Immature natural killer cell (primary cell): ENCODE measurements at places on chromosomes 13 and 19. TPM values are rescaled to one million over a fixed set of nuclear protein-coding genes. Genes with fewer than 3 reads are reported as not detected.

Gene NKPD1
- polyA plus RNA-seq: 0.43 TPM

Gene C1QTNF9B
- polyA plus RNA-seq: not detected

Gene AXL
- 1.2 TPM for polyA plus RNA-seq

Gene IL4I1
- 0.27 TPM for polyA plus RNA-seq

Gene NLRP7
- not detected for polyA plus RNA-seq

Gene FCAR
- not detected for polyA plus RNA-seq

Gene MFSD12
- 26.9 TPM for polyA plus RNA-seq

Gene CEACAM7
- not detected for polyA plus RNA-seq

GRCh38 chr19:51093101-51093500, 10.4 kb upstream of the KLK14 start:
- H3K36me3 ChIP-seq: no peaks in the 10 kb centered on the region
- H3K27me3 ChIP-seq: no peaks in the 10 kb centered on the region
- no peak overlapping the region for H3K27ac ChIP-seq
- H3K4me1 ChIP-seq: peaks cover 19% of the 10 kb centered on the region

GRCh38 chr19:4030552-4030951, 23.0 kb downstream of the PIAS4 start:
- no peak overlapping the region for H3K27ac ChIP-seq
- H3K4me1 ChIP-seq: no peaks in the 10 kb centered on the region
- no peak for DNase-seq
- H3K36me3 ChIP-seq: no peaks in the 10 kb centered on the region
- H3K27me3 ChIP-seq: no peaks in the 10 kb centered on the region

DNA sequence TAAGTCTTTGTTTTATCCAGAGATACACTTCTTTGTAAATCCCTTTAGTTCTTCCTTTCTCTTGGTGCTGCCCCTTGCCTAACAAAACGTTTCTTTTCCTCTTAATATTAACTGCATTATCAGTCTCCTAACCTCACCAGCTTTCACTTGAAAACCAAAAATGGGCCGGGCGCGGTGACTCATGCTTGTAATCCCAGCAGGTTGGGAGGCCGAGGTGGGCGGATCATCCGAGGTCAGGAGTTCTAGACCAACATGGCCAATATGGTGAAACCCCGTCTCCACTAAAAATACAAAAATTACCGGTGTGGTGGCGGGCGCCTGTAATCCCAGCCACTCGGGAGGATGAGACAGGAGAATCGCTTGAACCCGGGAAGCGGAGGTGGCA, 329.8 kb upstream of the MIR17HG start:
- no peaks in the 10 kb centered on the region for H3K27me3 ChIP-seq
- no peaks in the 10 kb centered on the region for H3K36me3 ChIP-seq
- H3K4me1 ChIP-seq: no peaks in the 10 kb centered on the region
- H3K27ac ChIP-seq: no peak overlapping the region
- H3K4me3 ChIP-seq: no peak overlapping the region
- no peak for DNase-seq

- DNase-seq: no peak
- no peaks in the 10 kb centered on the region for H3K4me1 ChIP-seq
- H3K27me3 ChIP-seq: no peaks in the 10 kb centered on the region
- no peak overlapping the region for H3K4me3 ChIP-seq
Measured at GRCh38 chr13:61954092-61954491, 538.4 kb upstream of the PCDH20 start.

GRCh38 chr13:78657699-78658629, 991 bp downstream of the OBI1 start:
- no peak for DNase-seq
- peak overlapping the region; percentile 97 for H3K4me3 ChIP-seq
- H3K27ac ChIP-seq: peak overlapping the region; percentile 83
- peaks cover 18% of the 10 kb centered on the region for H3K27me3 ChIP-seq

GRCh38 chr19:52658595-52658994, 20.4 kb upstream of the ZNF83 start:
- no peak overlapping the region for H3K27ac ChIP-seq
- no peak overlapping the region for H3K4me3 ChIP-seq
- peaks cover 34% of the 10 kb centered on the region for H3K4me1 ChIP-seq
- no peaks in the 10 kb centered on the region for H3K27me3 ChIP-seq
- DNase-seq: no peak

GRCh38 chr13:104823709-104824108, 1711.8 kb downstream of the EFNB2 start:
- no peaks in the 10 kb centered on the region for H3K4me1 ChIP-seq
- H3K4me3 ChIP-seq: no peak overlapping the region
- DNase-seq: no peak
- peaks cover 8% of the 10 kb centered on the region for H3K36me3 ChIP-seq

GRCh38 chr13:95510950-95511349, 41.6 kb upstream of the CLDN10 start:
- H3K27me3 ChIP-seq: no peaks in the 10 kb centered on the region
- DNase-seq: no peak
- no peaks in the 10 kb centered on the region for H3K4me1 ChIP-seq
- H3K27ac ChIP-seq: no peak overlapping the region
- no peaks in the 10 kb centered on the region for H3K36me3 ChIP-seq

- H3K36me3 ChIP-seq: no peaks in the 10 kb centered on the region
- peaks cover 2% of the 10 kb centered on the region for H3K27me3 ChIP-seq
- DNase-seq: no peak
- no peaks in the 10 kb centered on the region for H3K4me1 ChIP-seq
- H3K27ac ChIP-seq: no peak overlapping the region
Measured at GRCh38 chr13:110221406-110222117, 85.4 kb downstream of the COL4A1 start.

DNA sequence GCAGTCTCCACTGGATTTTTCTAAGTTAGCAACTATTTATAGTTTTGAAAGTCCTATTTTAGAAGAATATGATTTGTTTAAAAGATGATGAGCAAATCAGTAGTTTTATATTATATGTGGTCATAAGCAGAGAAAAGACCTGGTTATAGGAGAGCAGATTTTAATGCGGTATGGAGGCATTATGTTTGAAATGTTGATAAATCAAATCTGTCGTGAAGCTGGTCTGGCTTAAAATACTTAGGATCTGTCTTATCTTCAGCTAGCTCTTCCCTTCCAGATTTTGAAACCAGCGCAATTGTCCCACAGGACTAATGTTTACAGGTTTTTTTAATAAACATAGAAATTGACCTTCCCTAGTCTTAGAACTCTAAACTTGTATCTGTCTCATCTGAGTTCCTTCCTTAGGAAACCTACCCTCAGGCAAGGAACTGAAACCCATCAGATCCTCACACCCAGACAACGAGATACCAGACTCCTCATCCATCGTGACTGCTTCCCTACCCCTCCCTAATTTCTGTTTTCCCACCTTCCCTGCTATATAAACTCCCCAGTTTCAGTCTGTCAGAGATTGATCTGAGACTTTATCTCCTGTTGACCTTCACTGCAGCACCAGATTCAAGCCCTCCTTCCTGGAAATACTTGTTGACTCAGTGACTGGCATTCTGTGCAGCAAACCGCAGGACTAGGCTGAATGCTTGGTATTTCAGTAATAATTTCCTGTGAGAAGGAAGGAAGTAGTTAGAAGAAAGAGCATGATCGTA, 37.8 kb upstream of the CXCL17 start:
- peaks cover 2% of the 10 kb centered on the region for H3K27me3 ChIP-seq
- H3K4me1 ChIP-seq: peaks cover 11% of the 10 kb centered on the region
- no peak overlapping the region for H3K4me3 ChIP-seq
- H3K36me3 ChIP-seq: no peaks in the 10 kb centered on the region
- peak overlapping the region; percentile 3 for H3K27ac ChIP-seq

DNA sequence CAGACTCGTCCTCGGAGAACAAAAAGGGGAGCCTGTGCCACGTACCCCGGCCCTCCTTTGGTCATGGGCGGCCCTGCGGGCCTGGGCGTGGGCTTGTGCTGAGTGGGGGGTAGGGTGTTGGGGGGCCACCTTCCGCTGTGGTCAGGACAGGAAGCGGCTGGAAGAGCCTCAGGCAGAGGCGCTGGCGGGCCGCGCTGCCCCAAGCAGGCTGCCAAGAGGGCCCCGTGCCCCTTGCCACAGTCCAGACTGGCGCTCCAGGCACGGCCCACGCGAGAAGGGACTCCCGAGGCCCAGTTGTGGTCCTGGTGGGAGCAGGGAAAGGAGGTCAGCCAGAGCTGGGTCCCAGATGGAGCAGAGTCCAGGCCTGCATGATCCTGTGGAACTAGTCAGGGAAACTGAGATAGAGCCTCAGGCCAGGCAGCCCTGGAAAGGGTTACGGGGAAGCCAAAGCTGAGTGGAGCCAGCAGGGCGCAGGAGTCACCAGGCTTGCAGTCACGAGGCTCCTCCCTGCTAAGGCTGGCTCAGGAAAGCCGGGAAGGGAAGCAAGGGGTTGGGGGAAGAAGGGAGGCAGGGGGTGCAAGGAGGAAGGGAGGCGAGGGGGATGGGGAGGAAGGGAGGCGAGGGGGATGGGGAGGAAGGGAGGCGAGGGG, 135.0 kb downstream of the CRYL1 start:
- peaks cover 1% of the 10 kb centered on the region for H3K27me3 ChIP-seq
- no peak overlapping the region for H3K4me3 ChIP-seq
- H3K4me1 ChIP-seq: peaks cover 5% of the 10 kb centered on the region
- no peaks in the 10 kb centered on the region for H3K36me3 ChIP-seq
- no peak overlapping the region for H3K27ac ChIP-seq
- no peak for DNase-seq

GRCh38 chr19:12034620-12035019, 859 bp downstream of the ZNF433 start:
- peak overlapping the region; percentile 59 for H3K27ac ChIP-seq
- H3K4me3 ChIP-seq: peak overlapping the region; percentile 81
- H3K27me3 ChIP-seq: no peaks in the 10 kb centered on the region

GRCh38 chr13:113579686-113580085, 4.9 kb upstream of the TFDP1 start:
- no peak for DNase-seq
- H3K27ac ChIP-seq: no peak overlapping the region
- H3K4me3 ChIP-seq: no peak overlapping the region
- H3K27me3 ChIP-seq: no peaks in the 10 kb centered on the region
- no peaks in the 10 kb centered on the region for H3K4me1 ChIP-seq

- no peaks in the 10 kb centered on the region for H3K4me1 ChIP-seq
- H3K27ac ChIP-seq: no peak overlapping the region
- H3K36me3 ChIP-seq: no peaks in the 10 kb centered on the region
- peaks cover 6% of the 10 kb centered on the region for H3K27me3 ChIP-seq
- DNase-seq: no peak
Measured at GRCh38 chr13:97928301-97928700, 25.2 kb upstream of the IPO5 start.

- H3K27ac ChIP-seq: no peak overlapping the region
- no peak for DNase-seq
- H3K4me1 ChIP-seq: peaks cover 5% of the 10 kb centered on the region
- H3K36me3 ChIP-seq: no peaks in the 10 kb centered on the region
Measured at GRCh38 chr19:39246951-39247669, 1.5 kb downstream of the IFNL4 start.

GRCh38 chr13:94753327-94753726, 41.0 kb upstream of the SOX21 start:
- no peaks in the 10 kb centered on the region for H3K4me1 ChIP-seq
- H3K36me3 ChIP-seq: no peaks in the 10 kb centered on the region
- no peak for DNase-seq
- H3K27ac ChIP-seq: no peak overlapping the region

- no peak overlapping the region for H3K27ac ChIP-seq
- no peaks in the 10 kb centered on the region for H3K4me1 ChIP-seq
- H3K27me3 ChIP-seq: peaks cover 4% of the 10 kb centered on the region
- DNase-seq: peak; percentile 11
- no peak overlapping the region for H3K4me3 ChIP-seq
Measured at GRCh38 chr19:42606660-42607351, 12.1 kb upstream of the CEACAM8 start.

DNA sequence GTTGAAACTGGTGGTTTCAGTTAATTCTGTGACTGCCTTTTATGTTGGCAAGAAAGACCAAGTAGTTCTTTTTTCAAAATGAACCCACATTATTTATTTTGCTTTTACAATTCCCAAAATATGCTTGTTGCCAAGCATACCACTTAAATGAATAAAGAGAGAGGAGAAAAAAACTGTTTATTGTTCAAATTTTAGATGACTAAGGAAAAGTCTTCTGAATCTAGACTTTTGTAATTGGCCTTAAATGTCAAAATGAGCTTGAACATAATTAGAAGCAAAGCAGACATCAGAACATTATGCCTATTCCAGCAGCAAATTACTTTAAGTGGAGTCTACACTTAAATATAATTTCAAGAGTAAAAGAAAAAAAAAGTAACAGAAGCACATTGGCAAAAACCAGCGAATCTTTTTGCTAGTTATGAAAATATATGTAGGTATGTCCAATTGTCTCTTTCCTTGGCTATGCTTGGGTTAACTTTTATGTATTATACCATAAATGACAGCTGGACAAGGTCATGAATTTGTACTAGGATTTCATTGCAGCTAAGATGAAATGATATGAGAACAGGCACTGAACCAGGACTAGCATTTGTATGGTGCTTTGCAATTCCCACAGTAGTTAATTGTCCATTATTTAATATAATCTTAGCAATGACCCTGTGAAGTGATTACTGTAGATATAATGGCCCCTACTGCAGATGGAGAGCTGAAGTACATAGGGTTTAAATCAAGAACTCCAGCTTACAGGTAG, 211.9 kb downstream of the NALCN start:
- no peaks in the 10 kb centered on the region for H3K4me1 ChIP-seq
- no peak overlapping the region for H3K27ac ChIP-seq
- H3K4me3 ChIP-seq: no peak overlapping the region
- no peak for DNase-seq

DNA sequence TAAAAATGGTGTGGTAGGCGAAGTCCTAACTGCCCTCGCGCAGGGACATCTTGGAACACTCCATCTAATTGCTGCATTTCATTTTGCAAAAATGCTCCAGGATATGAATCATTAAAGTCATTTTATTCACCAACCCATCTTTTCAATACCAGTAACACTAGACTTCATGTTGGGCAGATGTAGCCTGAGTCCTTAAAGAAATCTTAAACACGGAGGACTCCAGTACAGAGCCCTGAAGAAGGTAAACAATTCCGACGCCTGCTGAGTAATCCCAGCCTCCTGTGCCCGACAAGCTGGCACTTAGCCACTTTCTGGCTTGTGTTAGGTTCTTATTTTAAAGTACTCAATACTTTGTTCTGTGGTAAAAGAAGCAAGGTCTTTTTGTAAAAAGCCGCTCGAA, 58.0 kb upstream of the IRS2 start:
- H3K27me3 ChIP-seq: peaks cover 15% of the 10 kb centered on the region
- H3K4me3 ChIP-seq: no peak overlapping the region
- no peak overlapping the region for H3K27ac ChIP-seq
- no peaks in the 10 kb centered on the region for H3K4me1 ChIP-seq
- no peaks in the 10 kb centered on the region for H3K36me3 ChIP-seq
- no peak for DNase-seq
